HFF-Myc (cell line): ENCODE measurements at places on chromosomes 11 and 22.

- DNase-seq, result no peak
Measured at GRCh38 chr22:19244600-19245352, 46.7 kb downstream of the CLTCL1 start.

GRCh38 chr22:26770624-26771023 lies 113.2 kb downstream of the MIAT start:
- no peak for DNase-seq

GRCh38 chr11:19988598-19988997 lies 171.7 kb downstream of the DBX1 start:
- no peak for DNase-seq

DNA sequence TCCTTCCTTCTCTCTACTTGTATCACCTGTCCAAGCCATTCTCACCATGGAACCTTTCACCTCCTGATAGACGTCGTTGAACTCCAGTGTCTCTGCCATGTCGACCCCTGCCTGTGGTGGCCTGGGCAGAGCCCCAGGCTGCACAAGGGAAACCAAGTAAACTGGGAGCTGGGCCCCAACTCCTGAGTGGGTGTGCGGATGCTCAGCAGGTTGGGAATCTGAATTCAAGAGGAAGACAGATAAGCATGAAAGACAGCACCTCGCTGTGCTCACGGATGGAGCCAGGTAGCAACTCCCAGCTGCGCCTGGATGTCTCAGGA lies 709 bp downstream of the SSRP1 start:
- DNase-seq, result no peak

GRCh38 chr11:1747753-1748635 lies 2.4 kb downstream of the IFITM10 start:
- DNase-seq, result no peak

GRCh38 chr11:28794405-28794804 lies 686.2 kb downstream of the METTL15 start:
- no peak for DNase-seq
